ENCODE measurements at places on chromosomes 7 and 10. TPM values are rescaled to one million over a fixed set of nuclear protein-coding genes. Genes with fewer than 3 reads are reported as not detected.

The FBXL15 gene
- total RNA-seq = 4.7 TPM

The CPA1 gene
- not detected for total RNA-seq

The LLCFC1 gene
- not detected for total RNA-seq

The GDF2 gene
- total RNA-seq = not detected

The CADPS2 gene
- total RNA-seq = not detected

The TMEM139 gene
- total RNA-seq = 0.10 TPM
